Cerebellum (tissue), 4 donors: ENCODE measurements at places on chromosomes 1 and 21.

GRCh38 chr1:70888722-70889121 lies 158.9 kb downstream of the PTGER3 start:
- DNase-seq = no peak

- no peak for DNase-seq
Observed at GRCh38 chr1:16349847-16350406, 2.4 kb downstream of the FBXO42 start.

- no peak for DNase-seq
Observed at GRCh38 chr21:25571726-25572121, 35.6 kb downstream of the MRPL39 start.

DNA sequence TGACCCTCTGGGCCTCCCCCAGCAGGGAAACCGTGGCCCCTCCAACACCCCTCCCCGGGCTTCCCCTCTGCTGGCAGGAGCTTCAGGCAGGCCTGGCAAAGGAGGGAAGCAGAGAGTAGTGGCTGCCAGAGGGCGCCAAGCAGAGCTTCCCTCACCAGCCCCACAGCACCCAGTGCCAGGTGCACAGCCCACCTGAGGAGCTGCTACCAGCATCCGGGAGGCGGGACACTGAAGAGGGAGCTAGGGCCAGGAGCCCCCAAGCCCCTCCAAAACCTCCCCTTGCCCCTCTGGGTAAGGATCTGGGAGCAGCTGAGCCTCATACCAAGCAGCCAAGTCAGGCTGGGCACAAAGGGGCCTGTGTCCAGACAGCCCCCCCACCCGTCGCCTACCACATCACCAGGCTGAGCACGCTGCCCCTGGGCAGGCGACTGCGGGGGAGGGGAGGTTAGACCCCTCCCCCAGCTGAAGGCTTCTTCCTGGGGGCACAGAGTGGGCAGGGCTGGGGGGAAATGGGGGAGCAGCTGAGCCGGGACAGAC lies 19.6 kb downstream of the CCDC24 start:
- DNase-seq = no peak

- DNase-seq = no peak
Observed at GRCh38 chr21:43827015-43827611, 37.7 kb downstream of the RRP1 start.

GRCh38 chr1:22832414-22832786 lies 121.8 kb downstream of the EPHB2 start:
- no peak for DNase-seq

DNA sequence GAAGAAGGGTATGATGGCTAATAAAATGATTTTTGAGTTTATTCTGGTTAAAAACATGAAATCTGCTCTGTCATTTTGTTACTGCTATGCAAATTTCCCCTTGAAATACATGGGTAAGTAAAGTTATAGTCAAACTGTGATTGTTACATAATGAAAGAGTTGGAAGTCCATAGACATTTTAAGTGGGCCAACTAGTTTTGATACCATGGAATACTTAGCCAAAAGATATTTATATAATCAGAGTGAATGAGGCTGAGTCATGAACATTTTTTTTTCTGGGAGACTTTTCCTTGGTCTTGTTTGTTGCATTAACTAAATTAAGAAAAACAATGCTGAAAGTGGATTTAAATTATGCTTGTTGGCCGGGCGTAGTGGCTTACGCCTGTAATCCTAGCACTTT lies 58.2 kb upstream of the MPC2 start:
- no peak for DNase-seq

DNA sequence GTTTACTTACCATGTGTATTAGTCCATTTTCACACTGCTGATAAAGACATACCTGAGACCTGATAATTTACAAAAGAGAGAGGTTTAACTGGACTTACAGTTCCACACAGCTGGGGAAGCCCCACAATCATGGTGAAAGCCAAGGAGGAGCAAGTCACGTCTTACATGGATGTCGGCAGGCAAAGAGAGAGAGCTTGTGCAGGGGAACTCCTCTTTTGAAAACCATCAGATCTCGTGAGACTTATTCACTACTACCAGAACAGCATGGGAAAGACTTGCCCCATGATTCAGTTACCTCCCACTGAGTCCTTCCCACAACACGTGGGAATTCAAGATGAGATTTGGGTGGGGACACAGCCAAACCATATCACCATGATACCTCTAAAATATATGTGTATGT lies 39.3 kb upstream of the ERRFI1 start:
- no peak for DNase-seq

- no peak for DNase-seq
Observed at GRCh38 chr1:44790968-44791801, 3.2 kb upstream of the BEST4 start.

- DNase-seq = no peak
Observed at GRCh38 chr1:25871704-25872494, 3.6 kb downstream of the PAQR7 start.

GRCh38 chr1:228488125-228488817 lies 1.1 kb downstream of the RNF187 start:
- DNase-seq = no peak

DNA sequence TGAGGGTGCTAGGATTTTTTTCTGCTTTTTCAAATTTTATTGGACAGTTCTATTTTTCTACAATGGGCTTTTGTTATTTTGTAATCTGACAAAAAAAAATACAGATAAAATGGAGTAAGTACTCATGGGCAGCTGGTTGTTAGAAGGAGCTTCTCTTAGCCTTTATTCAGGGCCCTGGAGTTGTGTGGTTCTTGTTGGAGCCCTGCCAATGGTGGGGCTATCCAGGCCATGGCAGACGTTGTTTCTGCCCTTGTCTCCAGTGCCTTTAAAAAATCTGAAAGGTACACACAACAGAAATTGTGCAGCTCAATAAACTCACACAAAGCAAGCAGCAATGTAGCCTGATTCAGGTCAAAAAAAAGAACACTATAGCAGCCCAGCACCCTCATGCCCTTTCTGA lies 153.5 kb upstream of the GALNT2 start:
- DNase-seq = no peak

DNA sequence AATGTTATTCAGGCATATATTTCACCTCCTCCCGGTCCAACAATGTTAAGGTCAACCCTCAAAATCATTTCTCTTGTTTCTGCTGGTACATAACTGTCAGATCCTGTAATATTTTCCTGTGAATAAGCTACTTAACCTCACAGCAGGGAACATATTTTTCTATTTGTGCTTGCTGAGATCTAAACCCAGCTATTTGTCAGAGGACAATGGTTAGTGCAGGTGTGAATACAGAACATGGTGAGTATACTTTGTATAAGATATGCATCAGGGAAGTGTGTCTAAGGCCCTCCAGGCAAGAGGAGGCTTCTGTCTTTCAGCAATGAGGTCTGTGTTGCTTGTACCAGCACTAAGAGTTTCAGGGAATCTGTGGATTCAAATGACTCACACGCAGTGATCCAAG lies 970.6 kb downstream of the NCAM2 start:
- DNase-seq = no peak

GRCh38 chr1:36650200-36651065 lies 167.7 kb upstream of the CSF3R start:
- peak; percentile 43 for DNase-seq

DNA sequence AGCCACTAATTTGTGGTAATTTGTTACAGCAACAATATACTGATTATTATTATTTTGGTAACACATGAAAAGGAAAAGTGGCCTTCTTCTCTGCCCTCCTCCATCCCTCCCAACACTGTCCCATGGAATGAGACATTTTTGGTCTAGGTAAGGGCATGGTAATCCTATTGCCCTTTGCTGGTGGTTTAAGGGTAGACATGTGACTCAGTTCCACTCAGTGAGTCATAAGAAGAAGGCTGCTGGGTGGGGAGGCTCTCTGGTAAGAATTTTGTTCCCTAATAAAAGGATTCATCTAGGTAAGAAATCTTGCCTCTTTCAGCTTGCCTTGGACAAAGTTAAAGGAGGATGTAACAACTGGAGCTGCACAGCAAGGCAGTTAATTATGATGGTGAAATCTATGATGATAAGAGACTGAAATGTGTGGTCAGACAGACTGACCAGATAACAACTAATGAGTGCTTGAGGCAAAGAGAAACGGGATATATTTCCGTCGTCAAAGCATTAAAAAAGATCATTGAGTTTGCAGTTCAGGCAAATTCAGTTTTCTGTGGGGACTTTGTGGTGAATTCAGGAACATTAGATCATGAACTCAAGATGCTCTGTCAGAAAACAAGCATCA lies 232.0 kb upstream of the KCNK2 start:
- DNase-seq = no peak

- DNase-seq = no peak
Observed at GRCh38 chr1:57063406-57064125, 97.8 kb upstream of the C8B start.

GRCh38 chr1:173866413-173867115 lies 1.2 kb downstream of the GAS5 start:
- no peak for DNase-seq

- no peak for DNase-seq
Observed at GRCh38 chr1:226004396-226004795, 5.3 kb upstream of the SDE2 start.
